ENCODE measurements at places on chromosomes 2 and 18.

- no peak for DNase-seq
Measured at GRCh38 chr18:34219651-34220050, 5.1 kb downstream of the NOL4 start.

GRCh38 chr2:164335128-164335527, 286.2 kb downstream of the GRB14 start:
- no peak for DNase-seq

DNA sequence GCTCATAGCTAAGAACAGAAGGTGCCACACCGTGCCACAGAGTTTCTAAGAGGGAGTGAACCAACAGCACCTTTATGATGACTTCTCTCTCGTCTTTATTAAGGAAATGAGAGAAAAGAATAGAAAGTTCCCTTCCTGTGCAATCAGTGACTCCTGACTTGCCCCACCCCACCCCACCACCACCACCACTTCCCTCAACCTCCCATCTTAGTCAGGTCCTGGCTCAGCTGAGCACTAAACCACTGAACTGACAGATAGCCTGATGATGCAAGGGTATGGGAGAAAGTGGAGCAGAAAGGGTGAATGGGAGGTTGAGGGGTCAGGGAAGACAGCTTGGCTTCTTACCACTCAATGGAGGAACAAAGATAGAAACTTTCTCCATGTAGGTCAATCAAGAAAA, 75.2 kb upstream of the RMDN2 start:
- no peak for DNase-seq

GRCh38 chr18:396556-396955, 103.9 kb downstream of the COLEC12 start:
- no peak for DNase-seq

DNA sequence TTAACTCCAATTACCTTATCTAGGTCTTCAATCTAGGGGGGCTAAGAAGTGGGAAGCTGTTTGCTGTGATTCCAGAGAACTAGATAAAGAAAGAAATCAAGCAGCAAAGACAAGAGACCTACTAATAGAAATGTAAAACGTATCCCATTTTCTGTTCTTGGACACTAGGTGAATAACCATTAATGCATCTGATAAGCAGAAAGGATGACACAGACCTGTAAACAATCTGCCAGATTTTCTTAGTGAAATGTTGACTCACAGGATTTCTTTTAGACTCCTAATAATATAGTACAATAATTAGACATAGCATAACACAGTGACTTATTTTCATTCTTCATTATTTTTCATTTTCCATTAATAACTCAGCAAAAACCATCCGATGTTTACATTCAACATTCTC, 1.3 kb downstream of the WDR35 start:
- DNase-seq = no peak

GRCh38 chr2:172196768-172197431, 94.2 kb upstream of the DLX2 start:
- DNase-seq = peak; percentile 45

GRCh38 chr18:8610459-8610851, 1.2 kb downstream of the RAB12 start:
- no peak for DNase-seq

GRCh38 chr2:128573116-128573515, 254.4 kb upstream of the HS6ST1 start:
- no peak for DNase-seq

DNA sequence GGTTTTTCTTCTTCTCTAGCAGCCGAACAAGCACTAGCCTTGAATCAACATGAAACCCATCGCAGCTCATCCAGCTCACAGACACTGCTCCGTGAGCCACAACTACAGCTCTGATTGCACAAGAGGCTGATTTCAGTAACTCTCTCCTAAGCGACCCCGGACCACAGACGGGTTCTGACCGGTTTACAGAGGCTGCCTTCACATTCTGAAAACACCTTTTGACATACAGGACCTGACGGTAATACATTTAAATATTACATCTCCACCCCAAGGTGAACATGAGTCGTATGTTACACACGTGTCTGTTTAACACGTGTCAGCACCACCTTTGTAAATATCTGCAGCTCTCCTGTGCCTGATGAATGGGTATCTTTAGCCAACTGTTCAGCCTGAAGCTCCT, 120.7 kb downstream of the TMEM18 start:
- no peak for DNase-seq

GRCh38 chr2:238905224-238905623, 57.3 kb downstream of the TWIST2 start:
- no peak for DNase-seq

- no peak for DNase-seq
Measured at GRCh38 chr2:235468978-235469655, 24.7 kb upstream of the AGAP1 start.

GRCh38 chr2:203586696-203587095, 51.6 kb upstream of the RAPH1 start:
- no peak for DNase-seq

DNA sequence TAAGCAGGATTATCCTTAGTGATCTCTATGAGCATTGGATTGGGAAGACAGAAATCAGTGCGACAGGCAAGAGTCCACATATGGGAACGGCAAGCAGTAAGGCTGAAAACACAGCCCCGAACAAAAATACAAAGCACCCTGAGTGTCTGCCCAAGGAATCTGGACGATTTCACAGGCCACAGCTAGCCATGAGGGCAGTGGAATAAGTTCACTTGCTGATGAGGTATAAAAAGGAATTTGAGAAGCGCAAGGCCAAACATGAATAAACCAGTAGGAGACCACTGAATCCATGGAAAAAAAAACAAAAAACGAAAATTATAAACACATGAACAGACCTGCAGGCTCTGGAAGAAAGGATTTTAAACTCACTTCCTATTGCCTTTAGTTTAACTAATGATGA, 24.3 kb downstream of the WDSUB1 start:
- no peak for DNase-seq

DNA sequence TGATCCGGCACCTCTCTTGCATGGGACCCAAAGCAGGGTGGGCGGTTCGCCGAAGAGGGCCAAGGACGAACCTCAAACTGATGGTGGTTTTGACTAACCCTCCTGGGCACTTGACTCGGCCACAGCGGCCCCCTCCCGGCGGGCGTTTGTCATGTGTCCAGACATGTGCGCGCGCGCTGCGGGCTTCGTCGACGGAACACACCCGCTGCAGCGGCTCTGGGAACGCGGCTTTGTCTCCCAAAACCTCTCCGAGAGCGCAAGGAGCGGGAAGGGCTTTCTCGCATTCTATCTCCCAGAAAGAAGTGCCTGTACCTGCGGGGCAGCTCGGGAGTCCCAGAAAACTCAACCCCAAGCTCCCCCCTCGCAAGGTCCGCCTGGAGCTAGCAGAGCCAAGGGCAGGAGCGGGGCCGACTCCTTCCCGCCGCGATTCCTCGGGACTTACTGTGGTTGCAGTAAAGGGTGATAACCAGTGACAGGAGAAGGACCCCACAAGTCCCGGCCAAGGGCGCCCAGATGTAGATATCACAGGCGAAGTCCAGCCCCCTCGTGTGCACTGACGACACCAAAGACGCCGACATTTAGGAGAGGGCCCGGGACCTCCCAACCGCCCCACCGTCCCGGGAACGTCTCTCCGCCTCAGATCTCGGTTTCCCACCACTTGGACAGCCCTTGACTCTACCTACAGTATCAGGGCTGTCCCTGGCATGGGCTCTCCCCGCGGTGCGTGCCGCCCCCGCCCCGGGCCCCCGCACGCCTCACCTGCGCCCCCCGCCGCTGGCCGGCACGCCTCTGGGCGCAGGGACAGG, 1.6 kb downstream of the CD8A start:
- DNase-seq = no peak

DNA sequence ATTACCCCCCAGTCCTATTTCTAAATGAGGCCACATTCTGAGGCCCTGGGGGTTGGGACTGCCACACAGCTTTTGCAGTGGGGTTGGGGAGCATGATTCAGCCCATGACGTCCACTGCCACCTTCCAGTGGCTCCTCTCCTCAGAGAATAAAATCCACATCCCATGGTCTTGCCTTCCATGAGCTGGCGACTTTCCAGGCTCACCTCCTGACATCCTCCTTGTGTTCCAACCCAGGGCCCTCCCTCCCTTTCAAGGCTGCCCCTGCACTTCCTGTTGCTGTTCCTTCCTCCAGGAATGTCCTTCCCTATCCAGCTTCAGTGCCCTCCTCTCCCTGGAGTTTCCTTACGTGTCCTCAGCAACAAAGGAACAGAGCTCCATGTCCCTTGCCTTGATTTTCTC, 187.3 kb upstream of the ID2 start:
- no peak for DNase-seq

DNA sequence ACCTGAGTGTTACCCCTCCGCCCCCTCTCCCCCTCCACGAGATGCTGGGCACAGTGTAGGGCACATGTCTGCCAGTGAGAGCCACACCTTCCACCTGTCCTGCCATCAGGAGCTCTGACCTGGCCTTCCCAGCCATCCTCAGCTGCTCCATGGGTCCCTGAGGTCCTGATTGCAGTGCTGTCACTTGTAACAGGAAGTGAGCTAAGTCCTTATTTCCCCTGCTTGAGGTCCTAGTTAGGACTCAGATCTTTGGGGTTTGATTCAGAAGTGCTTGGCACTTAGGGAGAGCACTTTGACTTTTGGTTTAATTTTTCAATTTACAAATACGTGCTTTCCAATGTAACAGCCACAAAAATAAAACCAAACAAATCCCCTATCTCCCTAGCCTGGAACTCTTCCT, 125.5 kb downstream of the WDSUB1 start:
- no peak for DNase-seq

GRCh38 chr2:55157474-55157884, 74.6 kb downstream of the CLHC1 start:
- DNase-seq = no peak

DNA sequence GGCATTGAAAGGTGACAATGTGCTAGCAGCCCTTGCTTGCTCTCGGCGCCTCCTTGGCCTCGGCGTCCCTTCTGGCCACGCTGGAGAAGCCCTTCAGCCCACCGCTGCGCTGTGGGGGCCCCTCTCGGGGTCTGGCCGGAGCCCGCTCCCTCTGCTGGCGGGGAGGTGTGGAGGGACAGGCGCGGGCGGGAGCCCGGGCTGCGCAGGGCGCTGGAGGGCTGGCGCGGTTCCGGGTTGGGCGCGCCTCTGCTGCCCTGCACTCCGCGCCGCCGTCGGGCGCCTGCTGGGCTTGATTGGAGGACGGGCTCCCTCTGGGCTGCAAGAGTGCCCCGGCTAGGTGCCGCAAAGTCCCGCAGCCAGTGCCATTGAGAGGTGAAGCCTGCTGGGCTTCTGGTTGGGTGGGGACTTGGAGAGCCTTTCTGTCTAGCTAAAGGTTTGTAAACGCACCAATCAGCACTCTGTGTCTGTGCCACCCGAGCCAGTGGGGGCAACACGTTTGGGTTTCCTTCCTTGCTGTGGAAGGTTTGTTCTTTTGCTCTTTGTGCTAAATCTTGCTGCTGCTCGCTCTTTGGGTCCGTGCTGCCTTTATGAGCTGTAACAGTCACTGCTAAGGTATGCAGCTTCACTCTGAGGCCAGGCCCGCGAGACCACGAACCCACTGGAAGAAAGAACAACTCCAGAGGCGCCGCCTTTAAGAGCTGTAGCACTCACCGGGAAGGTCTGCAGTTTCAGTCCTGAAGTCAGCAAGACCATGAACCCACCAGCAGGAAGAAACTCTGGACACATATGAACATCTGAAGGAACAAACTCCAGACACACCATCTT, 14.8 kb upstream of the IMP4 start:
- DNase-seq = no peak

GRCh38 chr2:40038646-40039045, 259.6 kb upstream of the THUMPD2 start:
- no peak for DNase-seq

DNA sequence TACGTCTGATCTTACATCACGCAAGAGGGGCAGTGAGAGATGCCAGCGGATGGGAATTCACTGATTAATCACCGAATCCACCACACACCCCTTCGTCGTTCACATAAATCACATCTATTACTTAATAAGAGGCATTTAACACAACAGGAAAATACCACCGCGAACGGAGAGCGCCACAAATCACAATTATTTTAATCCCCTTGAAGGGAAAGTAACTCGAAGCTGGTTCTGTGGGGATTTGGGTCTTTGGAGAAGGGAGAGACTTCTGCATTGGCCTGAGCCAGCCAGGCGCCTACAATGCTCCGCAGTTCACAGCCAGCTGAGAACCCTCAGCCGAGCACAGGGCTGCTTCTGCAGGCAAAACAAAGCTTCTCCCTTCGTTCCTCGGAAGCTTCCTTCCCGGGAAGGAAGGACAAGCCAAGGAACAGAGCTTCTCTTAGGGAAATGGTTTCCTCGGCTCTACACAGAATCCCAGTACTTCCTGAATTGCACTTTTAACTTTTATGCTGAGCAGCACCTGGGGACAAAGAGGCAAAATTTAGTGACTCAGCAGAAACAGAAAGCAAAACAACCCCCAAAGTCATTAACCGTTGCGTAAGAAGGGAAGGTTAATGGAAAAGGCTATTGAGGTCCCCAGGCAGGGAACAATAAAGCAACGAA, at the start of gene LRP1B:
TSS of gene LRP1B (minus strand) at position 7 of the 660 bp plus-strand sequence. CDS start 287 bp downstream, outside the sequence.
- no peak for DNase-seq

GRCh38 chr2:104744537-104744936, 109.4 kb upstream of the POU3F3 start:
- DNase-seq = no peak
